Caki2 (cell line): ENCODE measurements at places on chromosomes 11 and 22. TPM values are rescaled to one million over a fixed set of nuclear protein-coding genes. Genes with fewer than 3 reads are reported as not detected.

GRCh38 chr22:21624120-21624879, 5.5 kb downstream of the YDJC start:
- no peak for DNase-seq

DNA sequence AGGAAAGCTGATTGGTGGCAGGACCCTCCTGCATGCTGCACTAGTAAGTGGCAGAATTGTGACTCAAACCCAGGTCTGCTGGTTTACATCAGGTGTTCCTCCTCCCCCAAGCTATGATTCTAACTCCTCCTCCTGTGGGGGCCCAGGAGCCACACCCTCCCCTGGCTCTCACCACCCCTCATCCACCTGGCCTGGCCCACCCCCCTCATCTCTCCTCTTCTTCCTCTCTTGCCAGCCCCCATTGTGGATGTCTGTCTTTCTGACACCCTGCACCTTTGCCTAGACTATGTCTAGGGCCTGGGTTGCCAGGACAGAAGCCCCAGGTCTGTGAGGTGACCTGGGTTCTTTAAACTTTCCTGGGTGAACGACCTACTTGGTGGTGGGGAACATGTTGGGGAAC, 59.9 kb downstream of the GRIK4 start:
- DNase-seq: no peak

The PHF21A gene
- 1.2 and 12.0 TPM in 2 replicates for total RNA-seq

GRCh38 chr11:63841554-63841953, 2.6 kb downstream of the MARK2 start:
- DNase-seq: peak; percentile 27

GRCh38 chr22:49026494-49027367, 800.9 kb downstream of the BRD1 start:
- no peak for DNase-seq

The MPZL2 gene
- not detected in 2 replicates for total RNA-seq

- no peak for DNase-seq
Observed at GRCh38 chr11:70433966-70434812, 35.9 kb downstream of the CTTN start.

The PGA5 gene
- not detected in 2 replicates for total RNA-seq

The OR2AT4 gene
- total RNA-seq: not detected in 2 replicates

The CCDC188 gene
- not detected in 2 replicates for total RNA-seq

- DNase-seq: no peak
Observed at GRCh38 chr11:124674571-124674970, 867 bp downstream of the SPA17 start.

DNA sequence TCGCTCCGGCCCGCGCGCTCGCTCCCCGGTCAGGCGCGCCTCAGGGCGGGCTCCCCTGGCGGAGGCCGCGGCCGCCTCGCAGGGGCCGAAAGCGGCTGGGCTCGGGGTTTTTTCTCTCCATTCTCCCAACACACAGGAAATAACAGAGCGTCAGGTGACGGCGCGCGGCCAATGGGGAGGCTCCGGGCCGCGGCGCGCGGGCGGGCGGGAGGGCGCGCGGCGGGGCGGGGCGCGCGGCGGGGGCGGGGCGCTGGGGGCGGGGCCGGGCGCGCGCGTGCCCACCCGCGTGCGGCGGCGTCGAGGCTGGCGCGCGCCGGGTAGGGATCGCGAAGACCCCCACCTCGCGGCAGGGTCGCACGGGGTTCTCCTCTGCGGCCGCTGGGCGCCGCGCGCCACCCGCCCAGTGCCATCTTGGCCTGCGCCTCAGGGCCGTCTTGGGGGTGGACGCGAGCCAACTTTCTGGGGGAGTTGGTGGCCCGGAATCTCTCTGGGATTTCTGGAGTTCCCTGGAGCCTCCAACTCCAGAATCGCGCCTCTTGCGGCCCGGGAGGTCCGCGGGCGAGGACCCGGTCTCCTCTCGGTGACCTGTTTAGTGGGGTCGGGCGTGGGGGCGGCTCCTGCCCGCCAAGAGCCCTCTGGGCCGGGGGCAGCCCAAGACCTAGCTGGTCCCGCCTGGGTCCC, at the start of gene TCF20:
Gene TCF20, minus strand, starts transcription at position 144 of the 681 bp plus-strand sequence. CDS start 55,348 bp downstream, outside the sequence.
- peak; percentile 66 for DNase-seq

DNA sequence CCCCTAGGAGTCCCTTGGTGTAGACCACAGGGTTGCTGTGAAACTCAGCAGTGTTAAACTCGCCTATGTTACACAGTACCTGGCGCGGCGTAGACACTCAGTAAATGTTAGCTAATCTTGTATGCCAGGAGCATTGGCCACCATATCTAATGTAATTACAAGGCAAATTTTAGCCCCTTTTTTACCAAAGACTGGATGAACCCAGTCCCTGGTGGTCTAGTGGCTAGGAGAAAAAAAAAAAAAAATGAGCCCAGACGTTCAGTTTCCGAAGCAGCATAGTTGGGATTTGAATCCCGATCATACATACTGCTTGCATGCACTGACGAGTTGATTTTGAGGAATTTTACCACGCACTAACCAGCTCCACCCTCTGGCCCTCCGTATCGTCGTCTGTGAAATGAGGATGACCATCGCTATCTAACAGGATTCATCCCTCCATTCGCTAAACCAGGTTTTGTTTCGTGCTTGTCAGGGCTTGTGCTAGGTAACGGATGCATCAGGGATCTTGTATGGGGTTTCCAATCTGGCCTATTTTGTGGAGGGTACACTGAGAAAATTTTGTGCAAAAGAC, 688 bp downstream of the PTS start:
- DNase-seq: peak; percentile 22

The CWC15 gene
- total RNA-seq: 30.4 and 39.0 TPM in 2 replicates

The TRIM64C gene
- total RNA-seq: not detected in 2 replicates

GRCh38 chr11:85089654-85090053, 537.5 kb downstream of the DLG2 start:
- DNase-seq: no peak

DNA sequence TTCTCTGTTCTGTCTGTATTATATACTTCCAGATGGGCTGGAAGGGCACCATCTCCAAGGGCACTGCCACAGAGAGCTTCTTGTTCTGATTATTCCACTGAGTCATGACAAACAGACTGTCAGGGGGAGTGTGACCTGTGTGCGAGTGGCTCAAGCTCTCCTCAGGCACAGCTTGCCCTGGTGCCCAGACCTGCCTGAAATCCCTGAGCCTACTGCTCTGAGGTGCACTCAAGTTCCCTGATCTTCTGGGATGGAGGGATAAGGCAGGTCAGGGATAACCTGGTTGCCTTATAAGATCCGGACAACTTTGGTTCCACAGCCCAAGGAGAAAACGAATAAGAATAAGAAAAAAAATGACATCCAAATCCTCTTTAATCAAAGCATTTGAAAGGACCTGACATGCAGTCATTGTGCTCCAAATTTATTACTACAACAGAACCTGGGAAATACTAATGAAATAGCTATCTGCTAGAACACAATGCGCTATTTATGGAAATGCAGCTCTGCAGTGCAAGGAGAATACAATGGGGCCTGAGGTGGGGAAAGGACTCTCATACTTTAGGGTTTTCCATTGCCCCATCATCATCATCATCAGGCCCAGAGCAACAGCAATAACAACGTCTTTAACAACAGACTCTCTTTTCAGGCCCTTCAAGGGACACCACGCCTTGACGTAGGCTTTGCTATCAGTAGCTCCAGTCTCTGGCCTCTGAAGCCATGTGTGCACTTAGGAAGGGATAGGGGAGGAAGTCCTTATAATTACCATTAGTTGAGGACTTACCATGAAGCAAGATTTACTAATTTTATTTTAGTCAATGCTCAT, 217.1 kb upstream of the KIRREL3 start:
- no peak for DNase-seq

The SCO2 gene
- total RNA-seq: 4.9 TPM in 1 of 2 replicates, not detected in the other

The TEX12 gene
- total RNA-seq: not detected in 2 replicates

- peak; percentile 50 for DNase-seq
Observed at GRCh38 chr22:20268279-20269012, at the start of gene RTN4R. Gene RTN4R (minus strand): TSS chr22:20268318. CDS start chr22:20268092, 226 bp downstream.

DNA sequence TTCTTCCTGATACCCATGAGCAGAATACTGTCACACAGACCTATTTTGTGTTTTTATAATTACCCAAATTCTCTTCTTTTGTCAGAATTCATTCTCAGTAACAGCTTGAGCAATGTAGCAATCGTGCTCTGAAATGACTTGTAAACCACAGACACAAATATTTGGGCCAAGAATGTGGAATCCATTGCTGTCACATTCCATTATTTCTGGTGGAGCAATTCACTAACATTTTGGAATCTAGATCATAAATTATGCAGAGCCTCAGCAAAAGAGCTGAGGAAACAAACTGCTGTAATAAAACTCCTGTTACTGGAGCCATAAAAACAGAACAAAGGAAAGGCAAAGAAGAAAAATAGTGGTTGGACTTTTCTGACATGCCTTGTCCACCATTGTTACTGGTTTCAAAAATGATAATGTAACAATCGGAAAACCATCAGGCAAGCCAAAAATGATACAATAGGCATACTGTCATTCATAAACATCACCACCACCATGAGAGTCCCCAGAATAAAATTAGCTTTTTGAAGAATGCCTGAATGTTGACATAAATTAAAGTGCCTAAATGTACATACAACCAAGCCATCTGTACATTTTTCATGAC, 223.4 kb upstream of the PITPNB start:
- peak; percentile 34 for DNase-seq

DNA sequence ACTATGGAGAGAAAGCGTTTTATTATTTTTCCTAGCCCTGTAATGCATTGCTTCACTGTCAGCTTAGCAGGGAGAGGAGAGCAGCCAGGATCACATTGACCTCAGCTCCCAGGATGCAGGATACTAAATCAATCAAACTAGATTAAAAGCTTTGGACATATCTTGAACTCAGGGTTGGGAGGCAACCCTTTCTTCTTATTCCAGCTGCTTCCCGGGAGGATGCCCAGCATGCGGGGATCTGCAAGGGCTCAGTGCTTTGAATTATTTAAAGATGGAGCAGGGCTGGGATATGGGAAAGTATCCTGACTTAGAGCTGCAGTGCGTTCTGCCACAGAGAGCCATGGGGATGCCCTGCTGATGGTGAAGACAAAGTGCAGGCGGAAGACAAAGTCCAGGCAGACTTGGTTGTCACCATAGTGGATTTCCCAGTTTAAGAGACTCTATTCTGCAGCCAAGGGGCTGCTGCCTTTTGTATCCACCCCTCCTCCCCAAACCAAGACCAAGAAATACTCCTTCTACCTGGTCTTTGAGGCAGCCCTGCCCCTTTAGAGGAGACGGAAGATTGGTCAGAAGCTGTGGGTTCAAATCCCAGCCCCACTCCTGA, 1035.0 kb downstream of the TBC1D22A start:
- no peak for DNase-seq

GRCh38 chr11:63906585-63906984, 10.4 kb downstream of the RCOR2 start:
- DNase-seq: no peak

DNA sequence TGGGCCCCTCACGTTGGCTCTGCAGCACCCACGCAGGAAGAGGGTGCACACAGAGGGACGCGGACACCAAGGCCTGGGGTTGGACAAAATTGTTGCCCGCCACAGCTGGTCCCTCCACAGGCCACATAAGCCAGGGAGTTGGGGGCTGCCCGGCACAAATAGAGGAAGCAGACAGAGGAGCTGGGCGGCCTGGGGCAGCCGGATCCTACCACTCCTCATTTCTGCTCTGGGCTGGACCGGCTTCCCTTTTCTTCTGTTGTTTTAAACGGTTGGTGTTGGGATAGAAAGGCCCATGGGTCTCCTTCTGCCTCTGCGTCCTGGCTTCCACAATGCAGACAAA, 36.4 kb upstream of the LINC01488 start:
- DNase-seq: no peak

The PANX3 gene
- total RNA-seq: not detected in 2 replicates

DNA sequence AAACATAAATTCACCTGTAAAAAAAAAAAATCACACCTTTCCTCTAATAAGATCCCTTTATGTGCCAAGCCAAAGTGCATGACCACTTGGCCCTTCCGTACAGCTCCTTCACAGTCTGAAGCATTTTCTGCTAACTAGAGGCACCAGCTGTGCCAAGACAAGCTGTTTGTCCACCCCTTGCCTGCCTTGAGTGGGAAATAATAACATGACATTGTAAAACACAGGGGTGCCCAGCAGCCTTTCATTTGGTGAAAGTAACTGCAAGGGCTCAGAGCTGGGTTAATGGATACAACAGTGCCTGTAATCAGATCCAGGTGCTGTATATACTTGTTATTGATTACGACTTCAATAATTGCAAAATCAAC, 59.2 kb downstream of the DDIAS start:
- DNase-seq: no peak
